ENCODE measurements at places on chromosomes 16 and 17.

- no peak for DNase-seq
Observed at GRCh38 chr17:522919-523318, 170.3 kb upstream of the RPH3AL start.

DNA sequence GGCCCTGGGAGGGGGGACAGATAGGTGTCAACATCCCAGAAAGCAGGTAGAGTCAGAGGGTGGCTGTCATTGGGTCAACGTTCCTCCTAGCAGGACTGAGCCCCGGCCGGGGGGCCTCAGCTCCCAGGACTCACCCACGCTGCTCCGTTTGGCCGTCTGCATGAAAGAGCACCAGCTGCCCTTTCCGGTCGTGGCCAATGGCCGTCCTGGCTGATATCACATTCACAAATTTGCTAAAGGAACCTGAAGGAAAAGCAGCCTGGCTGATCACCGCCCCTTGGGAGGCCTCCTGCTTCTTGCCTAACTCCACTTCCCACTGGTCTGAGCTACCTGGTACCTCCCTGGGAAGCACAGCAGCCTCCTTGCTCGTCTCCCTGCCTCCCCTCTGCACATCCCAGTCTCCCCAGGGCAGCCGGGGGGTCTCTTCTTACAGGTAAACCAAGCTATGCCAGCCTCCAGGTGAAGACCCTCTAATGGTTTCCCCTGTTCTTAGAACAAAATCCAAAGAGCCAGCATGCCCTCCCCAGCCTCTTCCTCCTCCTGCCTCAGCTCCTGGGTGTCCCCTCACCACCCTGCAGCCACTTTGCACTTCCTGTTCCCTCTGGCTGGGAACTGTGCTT is 3.4 kb downstream of the NAGPA start:
- no peak for DNase-seq

- no peak for DNase-seq
Observed at GRCh38 chr17:9900044-9900594, 5.0 kb downstream of the RCVRN start.

DNA sequence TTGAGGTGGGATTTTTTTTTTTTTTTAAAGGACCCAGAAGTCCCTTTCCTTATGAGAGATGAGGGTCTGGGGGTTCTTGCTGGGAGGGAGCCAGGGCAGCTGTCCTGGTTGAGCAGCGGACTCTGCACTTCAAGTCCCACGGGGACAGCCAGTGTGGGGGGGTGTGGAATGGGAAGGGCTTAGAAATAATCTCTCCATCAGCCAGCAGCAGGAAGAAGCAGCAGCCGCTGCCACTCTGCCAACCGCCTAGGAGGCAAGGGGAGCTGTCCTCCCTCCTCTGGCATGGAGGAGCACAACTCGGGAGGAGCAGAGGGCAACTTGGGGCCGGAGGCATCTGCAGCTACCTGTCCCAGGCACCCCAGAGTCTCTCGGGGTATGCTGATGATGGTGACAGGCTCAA is at the start of gene KCNG4:
TSS of gene KCNG4 (minus strand) at position 104 of the 400 bp plus-strand sequence. CDS start 2,527 bp downstream, outside the sequence.
- no peak for DNase-seq

GRCh38 chr16:11500700-11501346 is 85.9 kb downstream of the LITAF start:
- no peak for DNase-seq

- no peak for DNase-seq
Observed at GRCh38 chr17:79044462-79044861, 20.5 kb downstream of the C1QTNF1 start.

DNA sequence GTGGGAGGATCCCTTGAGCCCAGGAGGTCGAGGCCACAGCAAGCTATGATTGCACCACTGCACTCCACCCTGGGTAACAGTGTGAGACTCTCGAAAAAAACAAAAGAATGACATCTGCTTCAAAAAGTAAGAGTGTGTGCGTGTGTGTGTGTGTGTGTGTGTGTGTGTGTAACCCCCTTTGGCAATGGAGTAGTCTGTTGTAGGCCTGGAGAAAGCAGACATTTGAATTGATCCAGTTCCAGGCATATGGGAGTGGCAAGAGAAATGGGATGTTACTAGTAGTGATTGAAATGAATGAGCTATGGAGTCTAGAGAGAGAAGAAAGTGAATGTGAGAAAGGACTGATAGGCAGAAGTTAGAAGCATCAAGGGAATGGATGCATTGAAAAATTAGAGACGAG is 9.9 kb downstream of the CASC3 start:
- DNase-seq, result no peak

GRCh38 chr16:85908889-85909589 is 10.1 kb downstream of the IRF8 start:
- peak; percentile 39 for DNase-seq

GRCh38 chr16:80924372-80924978 is 82.2 kb downstream of the CMC2 start:
- DNase-seq, result no peak

DNA sequence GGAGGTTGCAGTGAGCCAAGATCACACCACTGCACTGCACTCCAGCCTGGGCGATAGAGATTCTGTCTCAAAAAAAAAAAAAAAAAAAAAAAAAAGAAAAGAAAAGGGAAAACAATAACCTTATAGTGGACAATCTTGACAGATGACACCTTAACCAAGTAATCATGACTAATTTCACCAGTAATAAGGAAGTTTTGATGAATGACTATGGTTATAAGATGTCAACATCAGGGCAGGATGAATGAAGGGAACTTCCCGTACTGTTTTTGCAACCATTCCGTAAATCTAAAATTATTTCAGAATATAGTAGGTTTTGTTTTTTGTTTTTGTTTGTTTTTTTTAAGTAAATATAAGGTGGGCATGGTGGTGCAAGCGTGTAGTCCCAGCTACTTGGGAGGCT is 23.0 kb downstream of the GSPT1 start:
- no peak for DNase-seq

DNA sequence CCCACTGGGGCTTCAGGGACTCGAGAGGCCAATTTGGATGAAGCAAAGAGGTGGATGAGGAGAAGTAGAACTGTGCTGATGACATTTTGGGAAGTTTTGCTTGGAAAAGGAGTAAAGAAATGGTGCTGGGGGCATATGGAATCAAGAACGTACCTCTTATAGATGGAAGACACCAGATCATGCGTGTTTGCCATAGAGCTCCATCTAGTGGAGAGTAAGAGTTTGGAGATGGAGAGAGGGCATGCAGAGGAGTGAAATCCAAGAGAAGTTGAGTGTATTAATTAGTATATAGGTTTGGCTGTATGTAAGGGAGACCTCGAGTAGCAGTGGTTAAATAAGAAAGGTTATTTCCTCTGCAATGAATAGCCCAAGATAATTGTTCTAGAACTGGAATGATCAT is 56.0 kb downstream of the SHISA6 start:
- DNase-seq, result no peak

DNA sequence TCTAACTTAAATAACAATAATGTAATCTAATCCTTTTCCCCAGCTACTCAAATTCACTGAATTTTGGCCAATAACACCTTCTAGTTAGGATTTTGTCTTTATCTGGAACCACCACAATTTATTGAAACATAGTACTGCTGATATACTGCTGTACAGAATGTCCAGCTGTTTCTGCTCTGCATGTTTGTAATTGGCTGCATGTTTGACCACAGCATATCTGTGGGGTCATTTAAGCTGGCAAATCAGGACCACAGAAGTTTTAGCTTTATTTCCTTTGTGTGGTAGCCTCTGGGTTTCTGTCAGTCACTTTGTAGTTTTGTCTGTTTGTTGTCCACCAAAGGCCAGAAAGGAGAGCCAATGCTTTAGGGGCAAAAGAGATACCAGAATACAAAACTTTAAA is 22.2 kb upstream of the RAB11FIP4 start:
- no peak for DNase-seq

DNA sequence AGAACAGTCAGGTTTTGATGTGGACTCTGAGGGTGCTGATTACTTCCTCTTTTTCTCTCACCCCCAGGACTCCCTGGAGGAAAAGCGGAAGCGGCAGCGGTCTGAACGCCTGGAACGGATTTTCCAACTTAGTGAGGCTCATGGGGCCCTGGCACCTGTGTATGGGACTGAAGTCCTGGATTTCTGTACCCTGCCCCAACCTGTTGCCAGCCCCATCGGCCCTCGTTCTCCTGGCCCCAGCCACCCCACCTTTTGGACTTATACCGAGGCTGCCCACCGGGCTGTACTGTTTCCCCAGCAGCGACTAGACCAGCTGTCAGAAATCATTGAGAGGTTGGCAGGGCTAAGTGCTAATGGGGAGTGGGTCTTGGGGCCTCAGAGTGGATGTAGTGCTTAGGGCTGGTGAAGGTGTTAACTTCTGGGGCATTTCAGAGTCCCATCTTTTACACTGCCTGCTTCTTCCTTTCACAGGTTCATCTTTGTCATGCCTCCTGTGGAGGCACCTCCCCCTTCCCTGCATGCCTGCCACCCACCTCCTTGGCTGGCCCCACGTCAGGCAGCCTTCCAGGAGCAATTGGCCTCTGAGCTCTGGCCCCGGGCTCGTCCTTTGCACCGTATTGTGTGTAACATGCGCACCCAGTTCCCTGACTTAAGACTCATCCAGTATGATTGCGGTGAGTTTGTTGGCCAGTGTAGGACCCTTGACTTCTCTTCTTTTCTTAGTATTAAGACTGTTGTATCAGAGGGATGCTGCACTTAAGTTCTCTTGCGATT is 19.1 kb upstream of the PHKG2 start:
- no peak for DNase-seq

DNA sequence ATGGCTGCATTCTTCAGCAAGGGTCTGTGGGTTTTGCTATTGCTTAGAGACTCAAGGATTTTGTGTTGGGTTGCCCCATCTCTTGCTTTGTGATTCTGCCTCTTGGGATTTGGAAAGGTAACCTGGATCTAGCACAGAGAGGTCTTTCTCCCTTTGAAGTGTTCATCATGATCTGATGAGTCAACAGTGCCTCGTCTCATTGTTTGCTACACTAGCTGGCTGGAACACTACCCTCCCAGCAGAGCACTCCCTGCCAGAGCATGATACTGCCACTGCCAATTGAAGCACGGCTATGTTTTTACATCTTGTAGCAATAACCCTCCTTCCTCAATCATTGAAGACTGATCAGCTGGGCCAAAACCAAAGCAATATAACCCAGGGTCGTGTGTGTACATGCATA is 361.0 kb downstream of the CDH13 start:
- DNase-seq, result no peak

DNA sequence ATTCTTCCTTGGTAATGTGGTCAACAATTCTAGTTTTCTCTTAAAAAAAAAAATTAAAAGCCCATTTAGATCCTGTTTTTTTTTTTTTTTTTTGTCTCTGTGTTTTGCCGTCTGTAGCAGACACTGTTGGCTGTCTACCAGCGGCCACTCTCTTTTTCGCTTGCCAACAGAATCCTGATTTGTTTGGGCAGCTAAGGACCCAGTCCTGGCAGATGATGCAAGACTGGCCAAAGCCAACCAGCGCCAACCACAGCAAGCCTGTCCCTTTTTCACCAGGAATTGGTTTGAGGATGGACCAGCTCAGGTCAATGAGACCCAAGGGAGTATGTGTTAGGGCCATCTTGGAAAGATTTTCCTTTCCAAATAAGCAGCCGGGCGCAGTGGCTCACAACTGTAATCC is 28.2 kb downstream of the ST3GAL2 start:
- DNase-seq, result no peak

- no peak for DNase-seq
Observed at GRCh38 chr17:43779145-43780125, 658 bp upstream of the DUSP3 start.

DNA sequence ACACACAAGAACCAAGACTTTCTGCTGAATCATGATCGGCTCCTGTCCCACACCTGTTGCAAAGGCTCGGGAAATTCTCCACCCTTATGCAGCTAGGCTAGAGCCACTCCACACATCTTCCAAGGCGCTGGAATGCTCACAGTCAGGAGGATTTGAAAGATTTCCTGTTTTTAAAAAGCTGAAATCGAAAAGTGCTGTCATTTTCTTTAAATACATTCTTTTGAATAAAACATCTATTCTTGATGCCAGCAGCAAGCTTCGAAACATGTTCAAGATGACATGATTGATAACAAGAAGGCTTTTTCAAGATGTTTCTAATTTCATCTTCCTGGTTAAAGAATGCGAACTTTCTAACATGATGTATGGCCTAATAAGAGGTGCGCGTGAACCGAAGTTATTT is 219.7 kb upstream of the CDH5 start:
- DNase-seq, result no peak

DNA sequence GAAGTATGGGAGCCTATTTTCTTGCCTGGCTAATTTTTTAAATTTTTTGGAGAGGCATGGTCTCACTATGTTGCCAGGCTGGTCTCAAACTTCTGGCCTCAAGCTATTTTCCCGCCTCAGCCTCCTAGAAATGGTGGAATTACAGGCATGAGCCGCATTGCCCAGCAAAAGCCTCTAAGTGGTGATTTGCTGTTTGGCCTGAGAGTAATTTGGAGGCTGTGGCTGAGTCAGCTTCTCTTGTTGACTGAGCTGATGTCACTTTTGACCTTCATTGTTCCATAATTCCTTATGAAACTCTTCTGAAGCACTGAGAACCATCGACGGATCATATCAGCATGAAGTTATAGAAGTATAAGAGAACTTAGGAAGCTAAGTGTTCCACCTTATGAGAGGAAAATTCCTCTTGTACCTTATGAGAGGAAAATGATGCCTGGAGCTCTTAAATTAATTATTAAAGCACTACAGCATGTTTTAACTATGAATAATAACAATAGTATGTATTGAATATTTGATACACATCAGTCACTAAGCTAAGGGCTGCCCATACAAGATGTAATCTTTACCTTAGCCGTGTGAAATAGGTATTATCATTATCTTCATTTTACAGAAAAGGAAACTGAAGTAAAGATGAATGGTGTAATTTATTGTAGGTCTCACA is 220.8 kb upstream of the MON1B start:
- no peak for DNase-seq

GRCh38 chr16:4115209-4115948 is 863 bp downstream of the ADCY9 start:
- peak; percentile 37 for DNase-seq

DNA sequence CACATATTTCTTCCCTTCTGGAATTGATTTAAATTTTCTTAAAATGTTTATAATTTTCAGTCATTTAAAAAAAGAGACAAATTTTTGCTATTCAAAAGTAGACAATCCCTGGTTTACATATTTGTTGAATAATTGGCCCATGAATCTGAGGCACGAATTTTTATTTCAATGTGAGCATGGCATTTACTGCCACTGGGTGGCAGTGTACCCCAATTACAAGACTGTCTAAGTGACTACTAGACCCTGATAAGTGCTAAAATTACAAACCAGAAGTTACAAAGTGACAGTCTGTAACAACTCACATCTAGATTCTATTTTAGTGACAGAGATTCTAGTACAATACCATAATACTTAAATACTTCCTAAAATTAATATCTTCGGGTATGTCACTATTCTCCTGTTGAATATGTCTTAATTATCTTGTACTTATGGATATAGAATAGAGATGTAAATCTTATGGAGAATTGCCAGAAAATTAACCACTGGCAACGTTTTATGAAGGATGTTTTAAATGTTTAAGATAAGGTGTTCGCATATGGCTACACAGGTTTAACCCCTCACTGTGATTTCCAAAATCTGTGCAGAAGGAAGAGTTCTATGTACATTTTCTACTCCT is 235.8 kb downstream of the MAP2K4 start:
- DNase-seq, result no peak

Measured in CD4-positive, alpha-beta T cell (primary cell).